Stimulated activated CD4-positive, alpha-beta T cell treated with anti-CD3 and anti-CD28 coated beads, Interleukin-2, amount 100 ng/mL, for 4 hours (primary cell): ENCODE measurements at places on chromosomes 5 and 9.

DNA sequence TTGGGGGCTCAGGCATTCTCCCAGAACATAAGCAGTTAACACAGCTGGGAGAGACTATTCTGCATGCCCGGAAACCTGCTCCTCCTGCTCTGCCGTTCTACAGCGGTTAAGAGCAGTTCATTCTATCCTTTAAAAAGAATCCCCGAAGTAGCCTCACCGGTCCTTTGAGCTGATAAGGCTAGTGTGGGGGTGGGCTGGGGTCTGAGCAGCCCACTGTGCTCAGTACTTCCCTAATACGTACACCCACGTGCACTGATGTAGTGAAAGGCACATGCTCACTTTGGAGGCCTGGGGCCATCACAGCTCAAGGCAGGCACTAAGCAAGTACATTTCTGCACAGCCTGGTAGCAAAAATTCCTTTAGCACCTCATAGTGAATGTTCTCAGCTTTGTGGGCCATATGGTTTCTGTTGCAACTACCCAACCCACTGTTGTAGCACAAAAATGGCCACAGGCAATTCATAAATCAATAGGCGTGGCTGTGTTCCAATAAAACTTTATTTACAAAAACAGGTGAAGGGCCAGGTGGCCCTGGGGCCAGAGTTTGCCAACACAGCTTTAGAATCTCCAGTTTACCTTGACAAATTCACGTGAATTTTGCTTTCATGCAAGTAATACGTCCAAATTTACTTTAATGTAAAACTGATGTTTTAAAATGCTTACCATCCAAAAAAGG lies 136.4 kb downstream of the ZNF354C start:
- no peak for DNase-seq

GRCh38 chr5:62340392-62340791 lies 34.4 kb downstream of the KIF2A start:
- no peak for DNase-seq

- no peak for DNase-seq
Observed at GRCh38 chr5:51345106-51345505, 38.1 kb upstream of the ISL1 start.

GRCh38 chr9:132108728-132109127 lies 29.1 kb upstream of the MED27 start:
- no peak for DNase-seq

GRCh38 chr9:22111954-22112247 lies 102.8 kb upstream of the CDKN2B start:
- no peak for DNase-seq

GRCh38 chr9:30020161-30020560 lies 2364.3 kb upstream of the ACO1 start:
- DNase-seq = no peak

- DNase-seq = no peak
Observed at GRCh38 chr9:105401651-105402050, 46.2 kb upstream of the FSD1L start.

DNA sequence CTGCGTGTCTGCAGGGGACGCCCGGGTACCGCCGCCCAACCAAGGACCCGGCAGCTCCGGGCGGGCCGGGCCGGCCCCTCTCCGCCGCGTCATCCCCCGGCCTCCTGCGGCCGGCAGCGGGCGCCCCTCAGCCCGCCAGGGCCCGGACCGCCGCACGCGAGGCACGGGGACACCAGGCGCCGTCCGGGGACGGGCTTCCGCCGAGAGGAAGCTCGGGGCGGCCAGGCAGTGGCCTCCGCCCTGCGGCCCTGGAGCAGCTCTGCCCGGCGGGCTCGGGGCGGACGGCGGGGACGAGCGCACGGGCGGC lies 373 bp downstream of the FBXW5 start:
- no peak for DNase-seq

DNA sequence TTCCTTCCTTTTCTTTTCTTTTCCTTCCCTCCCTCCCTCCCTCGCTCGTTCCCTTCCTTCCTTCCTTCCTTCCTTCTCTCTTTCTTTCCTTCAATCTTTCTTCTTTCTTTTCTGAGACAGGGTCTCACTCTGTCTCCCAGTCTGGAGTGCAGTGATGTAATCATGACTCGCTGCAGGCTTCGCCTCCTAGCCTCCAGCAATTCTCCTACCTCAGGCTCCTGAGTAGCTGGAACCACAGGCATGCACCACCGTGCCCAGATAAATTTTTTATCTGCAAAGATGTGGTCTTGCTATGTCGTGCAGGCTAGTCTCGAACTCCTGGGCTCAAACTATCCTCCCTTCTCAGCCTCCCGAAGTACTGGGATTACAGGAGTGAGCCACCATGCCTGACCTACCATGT lies 81.4 kb downstream of the SPATA31C2 start:
- DNase-seq = no peak

- DNase-seq = no peak
Observed at GRCh38 chr9:108859459-108860114, 2.5 kb upstream of the ACTL7A start.

DNA sequence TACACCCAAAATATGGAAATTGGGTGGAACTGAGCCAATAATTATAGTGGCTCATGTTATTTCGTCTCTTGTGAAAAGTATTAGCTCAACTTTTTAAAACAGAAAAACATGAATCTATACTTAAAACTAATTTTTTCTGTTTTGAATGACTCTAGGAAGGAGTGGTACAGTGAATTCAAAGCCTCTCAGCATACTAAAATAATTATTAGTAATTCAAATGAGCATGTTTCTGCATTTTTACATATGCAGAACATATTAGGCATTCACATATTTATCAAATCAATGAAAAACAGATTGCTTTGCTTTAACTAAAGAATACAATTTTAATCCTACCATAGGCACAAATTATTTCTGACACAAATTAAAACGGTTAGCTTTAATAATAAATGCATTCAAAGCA lies 54.3 kb downstream of the CSNK1A1 start:
- DNase-seq = no peak

DNA sequence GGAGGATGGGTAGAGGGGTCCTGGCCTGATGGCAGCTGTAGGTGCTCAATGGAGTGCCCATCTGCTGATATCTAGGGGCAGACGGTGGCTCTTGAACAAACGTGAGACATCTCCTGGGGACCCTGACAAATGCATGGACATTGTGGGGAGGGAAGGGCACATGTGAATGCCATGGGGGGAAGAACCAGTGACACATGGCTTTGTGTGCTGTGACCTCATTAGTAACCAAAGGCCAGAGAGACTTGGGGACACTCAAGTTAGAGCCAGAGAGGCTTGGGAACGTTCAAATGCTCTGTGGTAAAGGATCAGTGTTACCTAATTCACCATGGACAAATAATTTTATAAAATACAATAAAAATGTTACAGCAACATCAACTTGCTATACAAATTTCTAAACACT lies 151.8 kb downstream of the ESM1 start:
- no peak for DNase-seq
